ENCODE measurements at places on chromosomes 2 and 18.
A peak's percentile ranks its signal among the peaks of the same experiment; 100 is the strongest.

DNA sequence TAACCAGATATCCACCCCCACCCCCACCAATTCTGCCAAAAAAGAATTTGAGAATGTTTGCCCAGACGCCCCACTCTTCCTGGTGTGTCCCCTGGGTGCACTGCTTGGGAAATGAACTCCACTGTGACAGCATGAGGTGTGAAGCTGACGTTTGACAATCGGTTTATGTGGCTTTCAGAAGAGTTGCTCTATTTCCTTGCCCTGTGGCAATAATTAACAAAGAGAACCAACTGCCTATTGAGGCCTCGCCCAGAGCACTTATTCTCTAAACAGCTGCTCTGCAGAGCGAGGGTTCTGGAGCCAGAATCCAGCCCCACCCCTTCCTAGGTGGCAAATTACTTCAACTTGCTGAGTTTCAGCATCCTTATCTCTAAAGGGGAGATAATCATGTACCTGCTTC lies 115.8 kb upstream of the SIX3 start:
- no peak for DNase-seq

GRCh38 chr2:139080244-139080643 lies 300.1 kb upstream of the NXPH2 start:
- no peak for DNase-seq

GRCh38 chr2:108533832-108534583 lies at the start of gene LIMS1:
LIMS1 (plus strand) TSS chr2:108534470; CDS start chr2:108534563, 93 bp downstream.
- peak; percentile 84 for DNase-seq

DNA sequence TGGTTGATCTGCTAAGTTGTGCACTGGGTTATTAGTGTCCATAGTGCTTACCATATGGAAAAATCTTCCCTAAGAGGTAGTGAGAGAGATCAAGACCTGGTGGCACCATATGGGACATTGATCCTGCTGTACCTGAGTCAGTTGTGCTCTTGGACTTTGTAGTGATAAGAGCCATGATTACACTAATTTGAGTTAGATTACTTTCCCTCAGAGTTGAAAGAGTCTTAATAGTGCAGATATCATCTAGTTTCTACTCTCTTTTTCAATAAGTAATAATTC lies 114.2 kb downstream of the KCNE4 start:
- DNase-seq: no peak

GRCh38 chr2:21270083-21270491 lies 146.3 kb downstream of the TDRD15 start:
- DNase-seq: no peak

DNA sequence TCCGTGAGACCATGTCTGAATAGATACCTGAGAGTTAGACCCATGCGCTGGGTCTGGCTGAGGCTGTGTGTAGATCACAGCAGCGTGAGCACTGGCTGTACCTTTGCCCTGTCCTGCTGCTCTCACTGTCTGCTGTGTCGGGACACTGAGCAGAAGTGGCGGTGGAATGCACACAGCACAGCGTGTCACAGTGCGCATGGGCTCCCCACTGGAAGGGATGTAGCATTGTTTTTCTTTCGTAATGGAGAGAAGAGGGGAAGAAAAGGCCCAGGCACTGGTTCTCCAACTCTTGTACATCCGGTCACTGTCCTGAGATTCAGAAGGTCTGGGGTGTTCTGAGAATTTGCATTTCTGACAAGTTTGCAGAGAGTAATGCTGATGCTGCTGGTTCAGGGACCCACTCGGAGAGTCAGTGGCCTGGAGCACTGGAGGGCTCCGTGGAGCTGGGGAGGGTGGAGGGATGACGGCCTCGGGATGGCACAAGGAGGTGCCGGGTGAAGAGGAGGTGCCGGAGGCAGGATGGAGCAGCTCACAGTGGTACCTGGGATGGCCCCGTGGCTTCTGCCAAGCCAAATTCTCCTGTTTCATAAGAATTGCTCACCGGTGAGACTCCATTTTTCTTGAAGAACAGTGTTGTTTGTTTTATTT lies 252.8 kb downstream of the LDLRAD4 start:
- no peak for DNase-seq

All from activated T-helper 1 cell treated with anti-CD3 and anti-CD28 coated beads, Interleukin-2, amount 50 U/mL, for 16 hours (primary cell).